Memory B cell (primary cell): ENCODE measurements at places on chromosomes 1 and 21.
A peak's percentile ranks its signal among the peaks of the same experiment; 100 is the strongest.

GRCh38 chr1:199129247-199129646, 490.4 kb downstream of the PTPRC start:
- DNase-seq: no peak

- DNase-seq: no peak
Measured at GRCh38 chr1:55374801-55375616, 159.8 kb upstream of the USP24 start.

GRCh38 chr1:212201461-212201860, 83.7 kb upstream of the PPP2R5A start:
- no peak for DNase-seq

- DNase-seq: no peak
Measured at GRCh38 chr1:37704966-37705365, 12.7 kb downstream of the CDCA8 start.

DNA sequence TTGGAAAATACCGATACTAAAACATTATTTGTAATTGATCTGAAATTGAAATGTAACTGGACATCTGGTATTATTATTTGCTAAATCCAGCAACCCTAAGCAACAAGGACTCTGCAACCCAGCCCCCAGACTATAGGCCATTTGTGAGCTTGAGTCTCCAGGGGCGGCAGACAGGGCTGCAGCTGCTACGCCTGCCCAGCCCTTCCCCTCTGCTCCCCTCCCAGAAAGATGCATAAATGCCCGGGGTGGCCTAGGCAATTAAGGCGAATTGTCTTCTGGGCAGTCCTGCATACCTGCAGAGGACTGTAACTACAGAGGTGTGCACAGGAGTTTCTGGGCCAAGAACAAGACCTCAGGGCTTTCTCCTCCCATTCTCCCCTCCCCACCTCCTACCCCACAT, 41.2 kb upstream of the LBR start:
- no peak for DNase-seq

DNA sequence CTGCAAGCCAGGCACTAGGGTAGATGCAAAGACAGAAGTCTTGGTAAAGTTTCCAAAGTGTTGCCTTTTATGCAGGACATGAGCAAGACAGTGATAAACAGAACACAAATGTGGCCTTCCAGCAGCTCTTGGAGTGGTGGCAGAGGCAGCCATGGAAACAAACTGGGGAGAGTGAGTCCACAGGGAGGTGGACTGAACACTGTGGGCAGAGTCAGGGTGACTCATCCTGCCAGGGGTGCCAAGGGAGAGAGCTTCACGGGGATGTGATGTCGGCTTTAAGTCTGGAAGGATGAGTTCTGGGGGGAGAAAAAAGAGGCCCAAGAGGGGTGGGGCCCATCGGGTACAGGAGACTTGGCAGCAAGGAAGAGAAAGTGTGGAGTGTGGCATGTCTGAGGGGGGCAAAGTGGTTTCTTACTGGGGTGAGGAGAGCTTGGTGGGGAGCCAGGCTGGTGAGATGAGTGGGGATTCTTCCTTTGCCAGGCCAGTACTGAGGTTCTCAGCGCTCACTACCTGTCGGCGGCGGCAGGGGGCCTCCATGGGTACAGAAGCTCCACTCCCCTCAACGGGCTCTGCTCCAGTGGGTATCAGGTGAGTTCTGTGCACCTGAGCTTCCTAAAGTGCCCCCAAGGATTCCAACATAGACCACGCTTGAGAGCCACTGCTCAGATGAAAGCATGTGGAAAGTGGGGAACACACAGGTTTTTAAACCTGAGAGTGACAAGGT, 41.8 kb downstream of the KIAA0040 start:
- no peak for DNase-seq

DNA sequence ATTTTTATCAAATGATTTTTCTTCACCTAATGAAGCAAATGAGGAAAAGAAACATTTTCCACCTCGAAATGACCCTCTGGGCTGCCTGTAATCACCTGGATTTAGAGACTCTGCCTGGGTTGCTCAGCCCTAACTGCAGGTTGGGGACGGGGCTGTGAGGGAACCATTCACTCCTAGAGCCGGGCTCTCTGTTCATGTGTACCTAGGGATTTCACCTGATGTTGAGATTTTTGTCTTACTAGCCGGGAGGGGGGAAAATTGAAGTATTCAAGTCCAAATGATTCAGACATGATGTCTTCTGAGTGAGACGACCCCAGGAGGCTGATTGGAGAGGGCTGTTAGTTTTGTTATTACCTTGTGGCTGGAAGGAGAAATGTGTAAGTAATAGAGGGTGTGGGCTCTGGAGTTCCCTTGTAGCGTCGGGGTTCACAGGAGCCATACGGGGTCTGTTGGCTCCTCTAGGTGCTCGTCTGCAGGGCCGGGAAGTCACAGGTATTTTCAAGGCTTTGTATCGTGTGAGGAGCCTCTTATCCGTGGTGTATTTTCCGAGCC, 42.3 kb upstream of the PWP2 start:
- no peak for DNase-seq

DNA sequence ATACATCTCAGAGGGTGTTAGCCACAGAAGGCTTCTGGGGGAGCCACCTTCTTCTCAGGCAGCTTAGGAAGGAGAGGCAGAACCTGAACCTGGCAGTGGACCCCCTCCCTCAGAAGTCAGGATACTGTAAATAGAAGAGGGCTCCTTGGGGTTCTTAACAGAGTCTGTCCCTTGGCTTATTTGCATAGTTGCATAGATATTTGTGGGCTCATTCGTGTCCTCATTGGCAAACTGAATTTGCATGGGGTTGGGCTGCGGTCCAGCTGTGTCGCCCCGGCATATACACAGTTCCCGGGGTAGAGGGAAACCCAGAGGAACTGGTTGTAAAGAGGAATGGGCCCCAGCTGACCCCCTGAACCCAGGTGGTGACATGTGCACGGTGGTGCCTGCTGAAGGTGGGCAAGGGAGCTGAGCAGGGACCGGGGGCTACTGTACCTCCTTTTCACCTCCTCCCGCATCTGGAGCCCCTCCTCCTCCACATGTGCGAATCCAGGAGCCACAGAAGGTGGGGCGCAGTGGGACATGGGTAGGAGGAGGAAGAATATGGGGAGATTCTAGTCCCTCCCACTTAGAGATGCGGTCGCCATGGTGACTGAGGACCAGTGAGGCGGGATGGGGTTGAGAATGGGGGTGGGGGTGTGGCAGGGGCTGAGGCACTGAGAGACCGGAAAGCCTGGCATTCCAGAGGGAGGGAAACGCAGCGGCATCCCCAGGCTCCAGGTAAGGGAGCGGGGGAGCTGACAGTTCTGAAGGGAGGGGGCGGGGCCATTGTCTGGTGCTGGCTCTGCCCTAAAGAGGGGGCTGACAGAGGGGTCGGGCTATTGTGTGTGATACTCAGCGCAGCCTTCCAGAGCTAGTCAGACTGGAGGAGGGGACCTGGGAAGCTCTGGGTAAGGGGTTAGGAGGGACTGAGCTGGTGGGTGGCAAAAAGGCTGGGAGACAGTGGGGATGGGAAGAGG, 3.7 kb upstream of the SEMA4A start:
- peak; percentile 62 for DNase-seq

DNA sequence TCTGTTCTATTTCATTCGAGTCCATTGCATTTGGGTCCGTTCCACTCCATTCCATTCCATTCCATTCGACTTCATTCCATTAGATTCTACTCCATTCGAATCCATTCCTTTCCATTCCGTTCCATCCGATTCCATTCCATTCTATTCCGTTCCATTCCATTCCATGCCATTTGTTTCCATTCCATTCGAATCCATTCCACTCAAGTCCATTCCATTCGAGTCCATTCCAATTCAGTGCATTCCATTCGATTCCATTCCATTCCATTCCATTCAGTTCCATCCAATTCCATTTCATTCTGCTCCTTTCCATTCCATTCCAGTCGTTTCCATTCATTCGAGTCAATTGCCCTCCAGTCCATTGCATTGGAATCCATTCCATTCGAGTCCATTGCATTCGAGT, 2603.7 kb upstream of the TPTE start:
- DNase-seq: no peak

DNA sequence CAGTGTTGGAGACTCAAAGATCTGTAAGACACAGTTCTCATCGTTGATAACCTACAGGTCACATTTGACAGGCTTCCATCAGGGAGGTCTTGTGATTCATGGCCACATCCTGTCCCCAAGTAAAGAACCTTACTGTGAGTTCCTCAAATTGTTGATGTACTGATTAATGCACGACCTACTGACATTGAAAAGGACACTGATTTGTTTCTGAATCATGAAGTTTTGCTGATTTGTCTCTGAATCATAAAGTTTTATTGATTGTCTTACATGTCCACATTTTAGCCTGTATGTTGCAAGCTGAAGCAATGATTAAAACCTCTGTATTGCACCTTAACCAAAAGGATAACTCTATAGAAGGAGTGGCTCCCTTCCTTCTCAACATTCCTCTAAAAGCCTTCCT, 476.3 kb upstream of the RUNX1 start:
- DNase-seq: peak; percentile 34

DNA sequence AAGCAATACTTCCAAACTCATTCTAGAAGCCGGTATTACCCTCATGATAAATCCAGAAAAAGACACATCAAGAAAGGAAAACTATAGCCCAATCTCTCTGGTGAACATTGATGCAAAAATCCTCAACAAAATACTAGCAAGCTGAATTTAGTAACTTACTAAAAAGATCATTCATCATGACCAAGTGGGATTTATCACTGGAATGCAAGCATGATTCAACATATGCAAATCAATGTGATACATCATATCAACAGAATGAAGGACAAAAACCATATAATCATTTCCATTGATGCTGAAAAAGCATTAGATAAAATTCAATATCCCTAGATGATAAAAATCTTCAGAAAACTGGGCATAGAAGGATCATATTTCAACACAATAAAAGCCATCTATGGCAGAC, 402.9 kb downstream of the TGFB2 start:
- no peak for DNase-seq

GRCh38 chr1:236861560-236862218, 66.6 kb downstream of the MTR start:
- no peak for DNase-seq

- DNase-seq: no peak
Measured at GRCh38 chr1:98021126-98021525, 100.3 kb upstream of the DPYD start.

- no peak for DNase-seq
Measured at GRCh38 chr1:31811605-31812004, 4.2 kb downstream of the SPOCD1 start.

DNA sequence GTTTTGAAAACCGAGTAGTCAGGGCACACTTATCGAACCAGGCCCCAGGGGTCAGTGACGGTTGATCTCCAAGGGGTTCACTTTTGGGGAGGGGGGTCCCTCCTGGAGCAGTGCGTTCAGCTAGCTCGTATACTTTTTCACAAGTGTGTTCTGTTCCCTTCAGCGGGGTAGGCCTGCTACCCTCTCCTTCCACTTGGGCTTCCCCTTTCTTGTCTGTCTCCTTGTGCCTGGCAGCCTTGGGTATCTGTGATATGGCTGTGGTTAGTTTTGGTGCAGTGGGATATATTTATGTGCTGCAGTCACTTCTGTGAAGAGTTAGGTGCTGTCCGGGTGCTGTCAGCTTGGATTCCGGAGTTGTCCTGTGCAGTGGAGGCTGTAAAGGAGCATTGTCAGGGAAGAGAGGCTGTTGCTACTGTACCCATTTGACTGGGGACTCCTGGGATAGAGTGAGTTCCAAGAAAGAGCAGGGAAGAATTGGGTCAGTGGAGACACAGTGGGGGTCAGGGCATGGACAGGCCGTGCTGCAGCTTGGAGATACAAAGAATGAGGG, 29.7 kb downstream of the ADARB1 start:
- peak; percentile 33 for DNase-seq

DNA sequence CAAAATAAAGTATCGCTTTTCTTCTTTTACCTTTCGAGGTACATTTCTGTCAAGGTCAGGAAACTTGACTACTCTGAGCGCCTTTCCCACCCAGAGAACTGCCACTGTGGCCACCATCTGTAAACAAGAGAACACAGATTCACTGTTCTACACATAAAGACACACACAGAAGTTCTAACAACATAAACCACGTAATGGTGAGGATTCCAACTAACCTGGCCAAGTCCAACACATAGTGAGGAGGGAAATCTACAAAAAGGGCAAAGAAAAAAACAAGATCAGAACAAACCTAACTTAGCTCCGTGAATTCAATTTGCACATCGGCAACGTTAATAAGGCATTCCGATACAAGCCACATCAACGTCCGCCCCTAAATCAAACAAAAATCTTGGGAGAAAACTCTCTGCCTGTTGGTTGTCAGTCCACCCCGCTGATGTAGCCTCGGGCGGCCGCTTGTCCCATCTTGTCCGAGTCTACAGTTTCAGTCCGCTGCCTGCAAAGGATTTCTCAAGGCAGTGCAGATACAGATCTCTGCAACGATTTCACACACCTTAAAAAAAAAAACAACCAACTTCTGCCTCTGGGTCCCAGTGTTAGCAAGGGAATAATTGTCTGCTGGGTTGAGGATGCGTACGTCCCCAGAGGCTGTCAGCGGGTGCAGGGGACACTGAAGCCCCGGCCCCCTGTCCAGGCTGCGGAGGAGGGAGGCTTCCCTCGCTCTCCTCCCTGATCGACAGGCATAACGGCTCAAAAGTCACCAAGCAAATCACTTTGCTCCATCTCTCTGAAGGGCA, 1.0 kb downstream of the SLC35D1 start:
- no peak for DNase-seq

- no peak for DNase-seq
Measured at GRCh38 chr1:174367892-174368291, 79.9 kb upstream of the GPR52 start.

GRCh38 chr1:230266456-230266855, 159.7 kb downstream of the PGBD5 start:
- no peak for DNase-seq

- DNase-seq: no peak
Measured at GRCh38 chr1:58883888-58884482, 100.1 kb upstream of the JUN start.

GRCh38 chr1:113928187-113928930, 765 bp upstream of the HIPK1 start:
- DNase-seq: no peak

GRCh38 chr1:147652306-147652705, 18.0 kb downstream of the ACP6 start:
- no peak for DNase-seq

DNA sequence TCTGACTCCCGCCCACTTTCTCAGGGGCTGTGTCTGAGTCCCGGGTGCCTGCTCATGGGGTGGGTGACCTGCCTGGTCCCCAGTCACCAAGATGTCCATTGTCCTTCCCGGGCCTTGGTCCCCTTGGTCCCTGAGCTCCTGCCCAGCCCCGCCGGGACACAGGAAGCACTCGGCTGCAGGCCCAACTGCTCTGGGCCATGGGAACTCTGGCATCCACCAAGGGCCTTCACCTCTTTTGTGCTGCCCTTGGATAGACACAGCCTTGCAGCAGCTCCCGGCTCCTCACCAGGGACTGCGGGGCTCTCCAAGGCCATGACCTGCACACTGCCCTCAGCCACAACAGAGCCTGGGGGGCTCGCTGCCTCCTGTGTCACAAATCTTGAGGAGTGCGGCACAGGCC, 22.1 kb upstream of the MX1 start:
- no peak for DNase-seq
